ENCODE measurements at places on chromosomes 2 and 18.

GRCh38 chr2:64672708-64673107 is 19.0 kb upstream of the SERTAD2 start:
- DNase-seq: no peak

- DNase-seq: peak; percentile 48
These were observed 686 bp downstream of the UBXN4 start for GRCh38 chr2:135742325-135742757.

GRCh38 chr2:72778410-72778809 is 47.4 kb downstream of the EXOC6B start:
- DNase-seq: peak; percentile 77

GRCh38 chr2:108412995-108413710 is 35.4 kb downstream of the SULT1C4 start:
- DNase-seq: no peak

GRCh38 chr2:141439524-141439923 is 691.3 kb downstream of the LRP1B start:
- DNase-seq: peak; percentile 1

DNA sequence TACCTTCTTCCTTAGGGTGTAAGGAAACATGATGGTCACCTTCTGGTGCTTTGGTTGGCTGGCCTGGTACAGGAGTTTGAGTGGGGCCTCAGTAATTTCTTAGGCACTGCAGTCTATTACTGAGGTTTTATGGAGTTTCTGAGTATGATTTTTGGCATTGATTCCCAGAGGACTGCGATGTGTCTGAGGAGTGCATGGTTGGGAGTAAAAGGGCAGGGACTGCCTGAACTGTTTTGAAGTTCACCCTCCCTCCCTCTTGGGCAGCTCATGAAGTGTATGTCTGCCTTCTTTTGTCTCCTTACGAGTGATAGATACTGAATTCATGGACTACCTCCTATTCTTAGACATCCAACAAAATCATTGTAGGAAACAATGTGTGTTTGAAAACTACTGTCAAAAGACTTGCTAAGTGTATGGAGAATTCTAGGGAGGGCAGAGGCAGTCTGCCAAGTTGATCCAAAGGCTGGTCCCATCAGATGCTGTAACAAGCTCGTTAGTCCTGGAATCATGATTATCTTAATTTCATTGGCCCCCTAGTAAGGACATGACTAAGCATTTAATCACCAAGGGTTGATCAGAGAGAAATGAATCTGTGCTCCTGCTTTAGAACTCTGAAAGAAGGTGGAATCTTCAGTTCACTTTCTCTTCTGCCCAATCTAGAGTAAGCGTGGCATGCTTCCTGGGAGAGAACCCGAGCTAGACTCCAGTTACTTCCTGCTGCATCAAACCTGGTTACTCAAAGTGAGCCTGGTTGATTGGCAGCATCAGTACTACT is 26.5 kb downstream of the LYPD6B start:
- no peak for DNase-seq

- peak; percentile 37 for DNase-seq
These were observed 14.9 kb upstream of the SNED1 start for GRCh38 chr2:240983361-240983995.

DNA sequence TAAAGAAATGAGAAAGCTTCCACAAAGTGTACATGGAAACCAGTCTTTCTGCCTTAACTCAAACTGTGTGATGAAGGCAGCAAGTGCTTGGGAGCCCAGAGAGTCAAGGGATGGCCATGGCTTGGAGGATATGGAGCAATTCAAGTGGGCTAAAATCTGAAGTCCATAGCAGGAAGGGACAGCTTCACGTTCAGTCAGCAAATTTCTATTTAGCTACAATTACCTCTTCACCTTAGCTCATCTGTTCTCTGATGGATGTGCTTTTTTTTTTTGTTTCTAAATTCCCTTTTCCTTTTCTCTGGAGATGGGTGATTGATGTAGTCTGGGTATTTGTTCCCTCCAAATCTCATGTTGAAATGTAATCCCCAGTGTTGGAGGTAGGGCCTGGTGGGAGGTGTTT is 4.9 kb upstream of the IL1A start:
- no peak for DNase-seq

DNA sequence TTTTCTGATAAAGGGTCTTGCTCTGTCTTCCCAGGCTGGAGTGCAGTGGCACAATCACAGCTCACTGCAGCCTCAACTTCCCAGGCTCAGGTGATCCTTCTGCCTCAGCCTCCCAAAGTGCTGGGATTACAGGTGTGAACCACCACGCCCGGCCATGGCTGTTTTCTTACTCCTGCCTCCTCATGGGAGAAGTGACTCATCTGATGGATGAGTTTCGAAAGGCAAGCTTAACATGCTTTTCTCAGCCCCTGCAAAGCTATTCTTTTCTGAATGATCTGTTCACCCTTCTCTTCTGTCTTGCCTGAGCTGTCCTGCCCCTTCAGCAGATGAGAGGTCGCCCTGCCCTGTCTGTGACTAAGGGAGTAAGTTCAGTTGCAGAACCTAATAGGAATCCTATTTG is 929 bp upstream of the CREG2 start:
- no peak for DNase-seq

GRCh38 chr2:177585234-177585863 is 192.8 kb downstream of the AGPS start:
- no peak for DNase-seq

DNA sequence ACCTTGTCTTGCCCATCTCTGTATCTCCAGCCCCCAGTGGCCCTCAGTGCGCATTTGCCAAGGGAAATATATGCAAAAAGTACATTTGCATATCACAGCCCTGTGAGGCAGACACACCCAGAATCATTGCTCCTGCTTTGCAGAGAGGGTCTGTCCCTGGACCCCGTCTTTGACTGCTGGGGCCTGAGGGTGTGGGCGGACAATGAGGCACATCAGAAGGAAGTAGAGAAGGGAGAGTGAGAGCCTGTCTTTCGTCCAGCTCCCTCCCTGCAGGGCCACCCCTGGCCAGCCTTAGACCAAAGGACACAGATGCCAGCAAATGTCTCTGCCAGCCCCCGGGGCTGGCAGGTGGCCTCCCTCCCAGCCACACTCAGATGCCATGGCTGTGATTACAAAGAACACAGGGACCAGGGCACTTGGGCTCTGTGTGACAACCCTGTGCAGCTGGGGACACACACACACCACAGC is 516.2 kb upstream of the MYT1L start:
- DNase-seq: no peak

DNA sequence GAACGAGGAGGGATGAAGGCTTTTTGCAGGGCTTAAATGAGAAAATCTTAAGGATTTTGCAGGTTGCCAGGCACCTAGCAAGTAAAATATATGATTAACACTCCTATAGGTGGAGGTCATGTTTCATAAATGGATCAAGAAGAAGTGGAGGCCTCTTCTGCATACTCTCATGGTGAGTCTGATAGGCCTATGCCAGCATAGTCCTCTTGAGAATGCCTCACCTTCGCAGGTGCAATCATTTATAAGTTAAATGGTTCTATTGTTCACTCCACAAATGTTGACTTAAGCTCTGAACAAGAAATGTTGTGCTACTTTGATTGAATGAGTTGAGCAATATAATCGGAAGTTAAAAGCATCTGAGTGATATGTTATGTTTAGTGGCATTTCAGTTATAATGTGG is 12.1 kb downstream of the LRRTM1 start:
- DNase-seq: no peak

DNA sequence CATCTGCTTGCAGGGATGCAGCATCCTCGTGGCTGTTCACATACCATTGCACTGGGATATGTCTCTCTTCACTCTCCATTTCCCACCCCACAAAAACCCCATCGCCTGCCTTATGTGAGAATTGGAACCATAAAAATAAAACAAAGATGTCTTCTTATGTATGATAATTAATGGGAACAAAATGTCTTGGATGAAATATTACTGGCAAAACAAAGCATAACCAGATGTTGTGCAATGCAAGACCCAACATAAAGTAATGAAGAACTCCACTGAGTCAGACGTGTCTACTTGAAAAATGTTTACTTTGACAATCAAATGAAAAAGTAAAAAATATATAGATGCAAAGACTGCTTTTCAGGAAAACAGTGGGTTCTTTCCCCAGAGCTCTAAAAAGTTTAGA is 611.3 kb upstream of the SYT4 start:
- no peak for DNase-seq

DNA sequence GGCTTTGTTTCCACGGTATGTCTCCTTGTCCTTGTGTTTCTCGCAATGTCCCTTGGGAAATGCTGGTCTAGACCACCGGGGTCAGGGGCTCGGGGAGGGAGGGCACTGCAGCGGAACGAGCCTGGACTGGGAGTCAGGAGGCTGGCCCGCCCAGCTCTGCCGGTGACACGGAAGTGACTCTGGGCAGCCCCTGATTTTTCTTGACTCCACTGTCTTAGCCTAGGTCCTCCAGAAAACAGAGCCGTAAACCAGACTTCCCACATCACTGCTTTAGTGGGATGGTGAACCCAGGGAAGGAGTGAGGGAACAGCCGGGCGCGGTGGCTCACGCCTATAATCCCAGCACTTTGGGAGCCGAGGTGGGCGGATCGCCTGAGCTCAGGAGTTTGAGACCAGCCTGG is 144.2 kb downstream of the ASB1 start:
- DNase-seq: no peak

DNA sequence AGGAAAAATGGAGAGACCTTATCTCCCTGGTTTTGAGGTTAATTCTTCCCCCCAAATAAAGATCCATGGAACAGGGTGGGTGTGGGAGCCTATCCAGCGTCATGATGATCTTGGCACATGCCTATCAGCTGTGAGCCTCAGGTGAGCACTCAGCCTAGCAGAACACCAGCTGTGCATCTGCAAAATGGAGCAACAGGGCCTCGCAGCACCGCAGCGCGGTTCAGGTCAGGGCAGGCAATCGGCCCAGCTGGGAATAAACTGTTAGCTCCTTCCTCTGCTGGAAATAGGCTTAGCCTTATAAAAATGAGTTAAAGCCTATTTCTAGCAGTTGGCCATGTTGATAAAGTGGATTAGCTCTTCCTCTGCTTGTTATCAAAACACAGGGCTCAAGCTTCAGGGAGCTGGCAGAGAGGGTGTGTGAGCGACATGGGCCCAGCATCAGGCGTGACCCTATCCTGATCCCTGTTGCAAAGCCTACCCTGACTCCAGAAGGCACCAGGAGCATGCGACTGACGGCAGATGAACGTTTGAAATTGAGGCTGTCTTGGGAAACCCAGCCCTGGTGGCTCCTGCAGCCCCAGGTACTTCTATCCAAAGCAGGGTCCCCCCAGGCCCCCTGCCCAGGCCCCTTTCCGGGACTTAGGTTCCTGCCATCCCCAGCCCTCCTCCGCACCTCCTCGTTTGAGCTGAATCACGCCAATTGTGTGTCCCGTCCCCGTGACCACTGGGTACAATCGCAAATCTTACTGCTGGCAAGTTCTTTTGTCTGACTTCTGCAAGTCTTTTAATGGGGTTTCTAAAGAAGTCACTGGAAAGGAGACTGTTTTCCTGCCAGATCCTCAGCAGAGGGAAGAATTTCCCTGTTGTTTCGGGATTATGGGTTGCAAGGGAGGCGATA is 35.4 kb downstream of the ARHGEF4 start:
- DNase-seq: no peak

DNA sequence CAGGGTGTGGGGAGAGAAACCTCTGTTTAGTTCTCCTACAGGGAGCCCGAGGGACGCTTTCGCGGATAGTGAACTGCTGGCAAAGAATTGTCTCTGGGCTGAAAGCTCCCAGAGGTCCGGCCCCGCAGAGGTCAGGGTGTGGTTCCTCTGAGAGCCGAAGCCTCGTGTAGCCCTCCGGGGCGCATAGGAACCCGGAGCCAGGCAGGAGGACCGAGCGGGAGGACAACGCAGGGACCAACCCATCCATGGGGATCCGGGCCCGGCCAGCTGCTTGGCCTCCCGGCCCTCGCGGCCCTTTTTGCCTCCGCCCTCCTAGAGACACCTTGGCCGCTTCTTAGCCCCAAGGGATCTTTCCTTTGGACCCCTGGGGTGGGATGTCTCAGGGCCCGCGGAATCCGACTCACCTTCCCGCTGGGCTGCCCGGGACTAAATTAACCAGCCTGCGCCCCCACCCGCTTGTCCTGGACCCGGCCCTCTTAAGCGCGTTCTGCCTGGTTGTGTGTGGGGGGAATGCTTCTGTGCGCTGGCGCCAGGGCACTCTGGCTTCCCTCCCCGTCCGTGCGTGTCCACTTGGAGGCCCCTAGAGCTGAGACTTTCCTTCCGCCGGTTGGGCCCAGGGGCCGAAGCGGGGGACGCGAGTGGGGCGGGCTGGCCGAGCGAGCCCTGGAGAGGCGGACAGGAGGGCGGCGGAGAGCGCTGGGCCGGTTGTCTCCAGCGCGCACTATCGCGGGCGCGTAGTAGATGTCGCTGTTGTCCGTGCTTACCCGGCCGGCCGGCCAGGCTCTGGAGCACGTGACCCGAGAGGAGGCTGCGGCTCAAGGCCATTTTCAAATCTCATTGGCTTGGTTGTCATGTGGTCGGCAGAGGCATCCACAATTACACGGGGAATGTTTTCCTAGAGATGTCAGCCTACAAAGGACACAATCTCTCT is at the start of gene HOXD10:
HOXD10 (plus strand) TSS at position 896 of the 931 bp plus-strand sequence. CDS start 56 bp downstream, outside the sequence.
- DNase-seq: peak; percentile 80

- DNase-seq: no peak
These were observed 8.3 kb upstream of the ASB1 start for GRCh38 chr2:238418196-238418998.

DNA sequence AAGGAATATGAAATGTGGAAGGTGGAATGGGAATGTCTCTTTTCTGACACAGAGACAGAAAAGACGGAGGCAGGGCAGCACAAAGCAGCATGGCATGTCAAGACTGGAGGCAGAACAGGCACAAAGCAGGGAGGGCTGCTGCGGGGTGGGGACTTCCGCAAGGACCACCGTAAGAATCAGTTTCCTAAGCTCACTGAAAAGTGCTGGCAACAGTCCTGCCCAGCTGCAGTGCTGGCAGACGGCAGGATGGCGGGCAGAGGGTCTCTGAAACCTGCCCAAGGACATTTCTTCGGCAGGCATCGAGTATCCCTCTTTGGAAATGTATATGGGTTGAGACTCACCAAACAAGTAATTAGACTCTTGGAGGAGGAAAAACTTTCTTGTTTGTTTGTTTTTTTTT is 54.9 kb downstream of the FAM178B start:
- no peak for DNase-seq

DNA sequence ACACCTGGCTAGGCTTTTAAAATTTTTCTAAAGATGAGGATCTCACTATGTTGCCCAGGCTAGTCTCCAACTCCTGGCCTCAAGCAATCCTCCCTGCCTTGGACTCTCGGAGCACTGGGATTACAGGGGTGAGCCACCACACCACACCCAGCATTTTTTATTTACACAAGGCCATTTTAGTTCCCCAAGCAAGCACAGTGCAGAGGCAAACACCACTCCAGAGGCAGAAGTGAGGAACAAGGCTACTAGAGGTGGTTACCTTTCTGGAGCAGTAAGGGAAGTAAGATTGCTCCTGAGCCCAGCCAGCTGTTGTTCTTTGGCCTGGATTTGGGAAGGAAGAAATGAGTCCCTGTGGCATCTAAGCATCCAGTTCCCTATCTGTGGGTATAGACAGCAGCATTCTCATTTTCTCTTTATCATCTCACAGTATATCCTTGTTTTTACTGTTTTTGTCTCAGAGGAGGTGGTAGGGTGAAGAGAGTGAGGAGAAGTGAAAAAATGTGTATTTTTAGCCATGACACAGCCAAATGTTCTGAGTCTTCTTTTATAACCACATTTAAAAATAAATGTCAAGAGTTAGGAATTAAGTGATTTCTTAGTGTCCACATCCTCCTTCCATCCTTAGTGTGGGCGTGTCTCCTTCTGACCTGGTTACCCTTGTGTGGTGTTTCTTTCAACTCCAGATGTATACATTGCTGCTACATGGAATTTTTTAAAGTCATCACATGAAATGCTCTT is 10.5 kb upstream of the TTC39C start:
- DNase-seq: no peak

- DNase-seq: no peak
These were observed 31.0 kb upstream of the NCKAP5 start for GRCh38 chr2:133599211-133599803.

Data from kidney capillary endothelial cell (primary cell).